Kasumi-1 (cell line): ENCODE measurements at places on chromosomes 2 and 18.

GRCh38 chr2:218465987-218466633 lies 47.2 kb downstream of the VIL1 start:
- peak; percentile 8 for DNase-seq

- no peak for DNase-seq
Observed at GRCh38 chr2:127577503-127577902, 42.0 kb downstream of the MYO7B start.

GRCh38 chr2:99806758-99807157 lies 316.9 kb upstream of the REV1 start:
- no peak for DNase-seq

- DNase-seq, result no peak
Observed at GRCh38 chr2:98383166-98383565, 36.9 kb downstream of the CNGA3 start.

DNA sequence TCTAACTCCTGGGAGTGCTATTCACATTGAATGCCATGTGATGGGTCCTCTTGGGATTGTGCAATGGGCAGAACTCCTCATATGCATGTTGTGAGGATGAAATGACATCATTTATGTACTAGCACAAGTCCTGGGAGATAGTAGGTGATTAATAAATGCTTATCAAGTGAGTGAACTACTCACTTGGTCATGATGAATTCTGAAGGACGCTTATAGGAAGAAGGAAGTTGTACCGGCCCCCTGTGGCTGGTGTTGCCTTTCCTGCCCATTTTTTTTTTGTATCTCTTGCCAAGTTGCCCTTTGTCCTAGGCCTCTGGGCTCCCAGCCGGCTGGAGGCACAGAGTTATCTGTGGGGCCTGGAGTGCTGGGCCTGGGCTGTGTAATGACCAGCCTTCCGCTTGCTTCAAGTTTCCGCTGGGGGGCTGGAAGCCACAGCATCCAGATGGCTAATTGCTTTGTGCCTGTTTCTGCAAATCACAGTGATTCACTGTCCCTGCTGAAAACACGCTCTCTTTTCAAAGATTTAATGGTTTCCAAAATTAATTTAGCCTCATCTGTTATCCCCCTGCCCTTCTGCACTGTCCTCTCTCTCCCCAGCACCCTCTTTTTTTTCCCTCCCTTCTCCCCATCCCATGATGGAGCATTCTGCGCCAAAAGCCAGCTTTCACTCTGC lies 33.7 kb upstream of the MRPL33 start:
- DNase-seq, result peak; percentile 11
